ENCODE measurements at places on chromosomes 2 and 18.

DNA sequence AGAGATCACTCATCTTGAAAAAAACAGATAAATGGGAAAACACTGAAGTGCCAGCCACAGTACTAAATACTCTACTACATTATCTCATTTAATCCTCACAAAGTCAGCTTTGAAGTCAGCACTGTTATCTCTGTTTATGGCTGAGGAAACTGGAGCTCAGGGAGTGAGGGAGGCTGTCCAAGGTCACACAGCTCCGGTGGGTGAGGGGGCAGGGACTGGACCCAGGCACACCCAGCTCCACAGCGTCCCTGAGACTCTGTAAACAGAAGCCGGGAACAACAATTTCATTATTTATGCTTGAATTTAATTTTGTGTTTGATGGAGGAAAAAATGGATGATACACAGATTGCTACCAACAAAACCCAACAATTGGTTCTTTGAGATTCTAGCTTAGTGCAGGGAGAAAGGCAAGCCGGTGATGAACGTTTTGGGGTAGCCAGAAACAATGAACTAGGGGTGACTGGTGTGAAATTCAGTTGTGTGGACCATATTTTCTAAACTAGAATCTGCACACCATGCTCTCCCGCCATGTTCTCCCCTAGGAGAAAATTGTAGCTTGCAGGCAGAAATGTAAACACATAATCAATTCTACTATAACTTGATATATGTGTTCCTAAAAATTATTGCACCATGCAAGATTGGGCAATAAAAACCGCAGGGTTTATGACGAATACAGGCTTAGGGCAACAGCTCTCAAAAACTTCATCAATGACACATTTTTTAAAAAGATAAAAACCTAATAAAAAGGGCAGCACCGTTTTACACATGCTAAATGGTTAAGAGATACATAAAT lies at the start of gene GREB1:
Gene GREB1 (plus strand): TSS at position 768 of the 793 bp plus-strand sequence. CDS start 22,570 bp downstream, outside the sequence.
- peak; percentile 53 for DNase-seq

DNA sequence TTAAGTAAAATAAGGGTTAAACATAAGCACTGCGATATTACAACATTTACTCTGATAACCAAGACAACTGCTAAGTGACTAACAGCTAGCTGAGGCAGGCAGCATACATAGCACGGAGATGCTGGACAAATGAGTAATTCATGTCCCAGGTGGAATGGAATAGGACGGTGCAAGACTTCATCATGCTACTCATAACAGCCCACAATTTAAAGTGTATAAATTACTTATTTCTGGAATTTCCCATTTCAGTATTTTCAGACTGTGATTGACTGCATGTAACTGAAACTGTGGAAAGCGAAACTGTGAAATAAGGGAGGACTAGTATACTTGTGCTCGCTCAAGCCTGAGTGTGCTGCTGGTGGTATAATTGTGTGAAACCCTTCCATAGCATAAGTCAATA lies 12.9 kb downstream of the IER3IP1 start:
- peak; percentile 54 for DNase-seq

DNA sequence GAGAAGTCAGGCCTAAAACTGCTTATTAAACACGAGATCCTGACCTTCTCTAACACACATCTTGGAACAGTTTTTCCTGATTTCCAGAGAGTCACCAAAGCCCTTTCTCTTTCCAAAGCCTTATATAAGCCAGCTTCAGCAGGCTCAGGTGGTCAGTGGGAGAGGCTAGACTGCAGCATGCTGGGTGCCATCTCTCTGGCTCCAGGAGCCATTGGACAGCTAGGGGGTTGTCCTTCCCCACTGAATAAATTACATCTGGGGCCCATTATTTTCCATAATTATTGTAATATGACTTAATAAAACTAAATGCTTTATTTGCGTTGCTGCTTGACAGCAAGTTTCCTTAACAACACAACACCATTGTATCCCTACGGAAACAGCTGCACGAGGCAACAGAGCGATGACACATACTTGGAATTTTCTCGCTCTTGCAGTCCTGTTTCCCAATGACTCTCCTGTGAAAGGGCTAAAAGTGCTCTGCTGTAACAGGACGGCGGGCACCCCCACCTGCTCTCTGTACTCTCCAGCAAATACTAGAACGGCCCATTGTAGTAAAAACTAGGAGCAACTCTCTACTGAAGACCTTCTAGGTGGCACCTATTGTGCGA lies 160.6 kb downstream of the RNF144A start:
- no peak for DNase-seq

DNA sequence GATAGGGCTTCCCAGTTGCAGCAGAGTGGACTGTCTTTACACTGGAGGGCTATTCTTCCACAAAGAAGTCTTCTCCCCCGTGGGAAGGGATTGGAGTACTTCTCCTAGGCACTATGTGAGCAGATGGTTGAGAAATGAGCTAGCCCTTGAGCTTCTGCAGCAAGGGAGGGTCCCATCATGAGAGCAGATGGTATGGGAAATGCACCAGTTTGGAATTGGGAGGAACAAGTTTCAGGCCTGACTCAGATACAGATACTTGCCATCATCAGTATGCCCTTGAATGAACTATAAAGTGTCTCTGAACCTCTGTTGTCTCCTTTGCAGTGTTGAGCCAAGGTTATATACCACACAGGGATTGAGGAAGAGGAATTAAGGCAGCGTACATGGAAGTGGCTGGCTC lies 757.4 kb downstream of the RNF144A start:
- DNase-seq = no peak

DNA sequence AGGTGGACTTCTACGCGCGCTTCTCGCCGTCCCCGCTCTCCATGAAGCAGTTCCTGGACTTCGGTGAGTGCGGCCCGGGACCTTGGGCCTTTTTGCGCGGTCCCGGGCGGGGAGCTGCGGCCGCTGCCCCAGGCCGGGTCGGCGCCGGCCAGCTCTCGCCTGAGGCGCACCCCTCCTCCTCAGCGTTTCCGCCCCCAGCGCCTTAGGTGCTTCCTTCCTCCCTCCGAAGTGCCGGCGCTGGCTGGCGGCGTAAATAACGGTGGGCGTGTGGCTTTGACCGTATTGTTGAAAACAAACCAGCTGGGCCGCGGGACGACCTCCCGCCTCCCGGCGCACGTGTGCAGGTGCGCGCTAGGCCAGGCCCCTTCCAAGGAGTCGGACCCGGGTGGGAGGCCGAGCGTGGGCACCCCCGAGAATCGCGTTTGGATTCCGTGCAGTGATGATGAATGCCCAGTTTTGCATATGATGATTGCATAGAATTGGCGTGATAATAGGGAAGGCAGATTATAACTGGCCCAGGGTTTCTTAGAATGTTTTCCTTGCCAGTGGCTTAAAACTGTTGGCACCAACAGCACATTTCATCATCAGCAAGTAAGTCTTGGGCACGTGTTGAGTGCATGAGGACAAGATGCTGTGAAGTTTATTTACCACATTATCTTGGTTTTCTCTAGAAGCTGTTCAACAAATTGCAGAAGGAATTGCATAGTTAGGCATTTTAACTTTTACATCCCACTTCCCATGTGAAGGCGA lies 569 bp downstream of the PDK1 start:
- DNase-seq = peak; percentile 80

DNA sequence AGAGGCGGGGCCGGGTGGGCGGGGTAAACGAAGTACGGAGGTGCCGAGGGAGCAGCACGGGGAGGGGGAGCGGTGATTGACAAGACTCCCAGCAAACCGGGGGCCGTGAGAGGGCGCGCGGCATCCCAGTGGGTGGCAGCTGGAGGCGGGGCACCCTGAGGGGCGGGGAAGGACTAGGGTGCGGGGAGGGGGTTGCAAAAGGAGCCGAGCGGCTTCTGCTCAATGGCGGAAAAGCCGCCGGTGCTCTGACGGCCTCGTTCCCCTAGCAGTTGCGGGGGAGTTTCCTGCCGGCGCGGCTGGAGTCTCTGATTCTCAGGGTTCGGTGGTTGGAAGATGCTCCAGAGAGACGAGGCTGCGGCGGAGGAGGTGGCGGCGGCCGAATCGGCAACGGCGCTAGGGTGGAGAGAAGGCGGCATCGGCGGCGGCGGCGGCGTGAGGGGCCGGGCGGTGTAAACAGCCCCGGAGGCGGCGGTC lies at the start of gene PPM1B:
Gene PPM1B (plus strand): TSS at position 195 of the 474 bp plus-strand sequence. CDS start 32,325 bp downstream, outside the sequence.
- peak; percentile 99 for DNase-seq

- no peak for DNase-seq
Measured at GRCh38 chr2:159093497-159093896, 125.1 kb downstream of the TANC1 start.

GRCh38 chr2:239724194-239724849 lies 300.8 kb downstream of the NDUFA10 start:
- no peak for DNase-seq

- no peak for DNase-seq
Measured at GRCh38 chr2:204250692-204251091, 294.6 kb upstream of the PARD3B start.

DNA sequence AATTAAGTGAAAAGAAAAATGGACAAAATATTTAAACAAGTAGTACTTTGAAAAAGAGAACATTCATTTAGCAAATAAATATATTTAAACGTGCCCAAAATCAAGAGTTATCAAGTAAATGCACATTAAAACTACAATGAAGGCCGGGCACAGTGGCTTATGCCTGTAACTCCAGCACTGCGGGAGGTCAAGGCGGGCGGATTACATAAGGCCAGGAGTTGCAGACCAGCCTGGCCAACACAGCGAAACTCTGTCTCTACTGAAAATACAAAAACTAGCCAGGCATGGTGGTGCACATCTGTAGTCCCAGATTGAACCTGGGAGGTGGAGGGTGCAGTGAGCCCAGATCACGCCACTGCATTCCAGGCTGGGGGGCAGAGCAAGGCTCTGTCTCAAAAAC lies 9.8 kb downstream of the STAM2 start:
- DNase-seq = no peak

DNA sequence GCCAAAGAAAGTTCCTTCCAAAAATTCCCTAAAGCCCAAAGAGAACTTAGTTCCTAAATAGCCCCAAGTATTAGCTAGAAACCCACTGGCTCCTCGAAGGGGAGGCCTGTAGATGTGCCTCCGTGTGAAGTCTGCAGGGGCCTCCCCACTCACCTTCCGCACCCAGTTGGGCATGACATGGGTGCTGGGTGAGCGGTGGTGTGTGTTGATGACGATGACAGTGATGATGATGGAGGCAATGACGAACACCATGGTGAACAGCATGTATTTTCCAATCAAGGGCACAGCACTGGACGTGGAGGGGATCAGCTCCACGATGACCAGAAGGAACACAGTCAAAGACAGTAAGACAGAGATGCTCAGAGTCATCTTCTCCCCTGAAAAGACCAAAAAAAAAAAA lies 14.5 kb downstream of the CHRNA1 start:
- no peak for DNase-seq

DNA sequence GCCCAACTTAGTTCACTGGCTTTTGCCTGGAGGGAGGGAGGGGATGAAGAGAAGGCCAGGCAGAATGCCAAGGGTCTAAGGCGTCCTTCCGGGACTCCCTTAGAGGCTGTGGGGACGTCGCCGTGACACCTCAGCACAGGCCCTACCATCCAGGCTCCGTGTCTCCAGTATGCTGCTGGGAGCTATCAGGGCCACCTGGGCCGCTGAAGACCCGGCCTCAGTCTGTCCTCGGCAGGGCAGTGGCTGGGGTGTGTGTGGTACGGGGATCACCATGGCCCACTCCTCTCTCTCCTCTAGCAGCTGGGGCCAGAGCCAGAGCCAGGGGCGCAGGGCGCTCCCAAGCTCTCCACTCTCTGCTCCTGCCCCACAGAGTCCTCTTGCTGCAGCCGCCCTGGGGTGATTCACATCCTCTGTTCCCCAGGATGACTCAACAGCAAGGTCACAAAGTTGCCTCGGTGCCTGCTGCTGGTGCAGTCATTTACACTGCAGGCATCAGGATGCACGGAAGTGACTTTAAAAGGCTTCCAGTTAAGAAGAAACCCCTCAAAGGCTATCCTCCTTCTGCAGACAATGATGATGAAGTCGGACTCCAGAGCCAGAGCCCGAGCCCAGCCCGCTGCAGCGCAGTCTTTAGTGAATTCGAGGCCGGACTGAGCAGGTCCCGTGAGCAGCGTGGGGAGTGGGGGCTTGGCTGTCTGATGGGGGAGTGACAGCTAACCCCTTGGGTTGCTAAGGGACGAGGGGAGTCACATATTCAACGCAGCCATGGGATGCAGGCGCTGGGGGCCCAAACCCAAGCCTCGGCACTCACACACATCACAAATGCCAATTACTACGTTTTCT lies 31.9 kb downstream of the SNORC start:
- DNase-seq = peak; percentile 79

DNA sequence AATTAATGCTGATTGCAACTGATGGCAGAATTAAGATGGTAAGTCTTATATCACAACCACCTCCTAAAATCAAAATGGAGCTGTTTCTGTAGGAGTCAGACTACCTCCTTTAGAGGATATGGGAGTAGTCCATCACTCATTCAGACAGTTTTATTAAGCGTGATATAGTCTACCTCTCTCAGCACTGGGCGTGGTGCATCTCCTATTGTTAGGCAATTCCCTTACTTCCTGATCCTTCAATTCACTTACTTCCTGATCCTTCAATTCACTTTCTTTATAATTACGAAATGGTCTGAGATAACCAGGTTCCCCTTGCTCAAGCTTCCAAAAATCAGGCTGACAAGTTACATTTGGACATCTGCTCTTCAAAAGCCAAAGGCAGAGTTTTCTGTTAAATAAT lies 31.9 kb downstream of the ATP8B1 start:
- DNase-seq = peak; percentile 66

DNA sequence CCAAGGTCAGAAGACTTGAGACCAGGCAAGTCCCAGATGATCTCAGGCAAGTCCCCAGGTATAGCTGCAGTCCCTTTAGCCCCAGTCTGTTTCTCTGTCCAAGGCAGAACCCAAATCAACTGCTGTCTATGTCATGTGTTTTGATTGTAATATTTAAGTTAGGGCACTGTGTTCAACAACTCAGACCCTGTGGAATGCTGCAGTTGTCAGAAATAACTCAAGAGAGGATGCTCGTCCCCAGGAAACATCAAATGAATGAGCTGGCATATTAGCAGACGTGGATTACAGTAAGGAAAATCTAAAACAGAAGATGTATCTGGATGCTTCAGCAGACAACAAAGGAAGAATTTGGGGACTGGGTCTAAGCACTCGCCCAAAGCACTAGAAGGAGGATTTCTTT lies 70.1 kb downstream of the BCL11A start:
- DNase-seq = no peak

GRCh38 chr2:32290000-32290339 lies 12.3 kb downstream of the YIPF4 start:
- no peak for DNase-seq

DNA sequence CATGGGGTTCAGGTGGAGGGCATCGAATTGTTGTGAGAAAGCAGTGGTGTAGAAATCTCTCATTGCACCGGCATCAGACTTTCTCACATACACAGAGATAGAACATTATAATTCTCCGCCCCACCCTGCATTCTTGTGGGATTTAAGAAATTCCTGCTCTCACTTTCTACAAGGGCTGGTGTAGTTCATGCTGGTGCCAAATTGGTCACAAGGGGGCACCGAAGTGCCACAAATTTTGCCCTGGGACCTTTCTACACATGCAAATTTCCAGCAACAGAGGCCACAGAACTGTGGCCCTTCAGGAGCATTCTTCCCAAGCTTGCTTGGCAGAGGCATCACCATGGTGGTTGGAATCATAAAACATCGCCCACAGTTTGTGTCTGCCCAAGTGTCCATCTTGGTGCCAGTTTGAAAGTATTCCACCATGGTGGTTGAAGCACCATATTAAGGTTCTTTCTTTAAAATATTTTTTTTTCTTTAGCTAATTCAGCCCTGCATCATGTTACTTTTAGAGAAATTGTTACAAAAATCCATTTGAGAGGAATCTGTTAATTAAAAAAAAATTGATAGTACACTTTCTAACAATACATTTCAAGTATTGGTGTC lies 521.2 kb upstream of the FANCL start:
- DNase-seq = peak; percentile 62

Measured in suppressor macrophage treated with lipopolysaccharide for 4 hours (primary cell).